ENCODE measurements at places on chromosomes 16 and 17. TPM values are rescaled to one million over a fixed set of nuclear protein-coding genes. Genes with fewer than 3 reads are reported as not detected.

- DNase-seq, result no peak
Measured at GRCh38 chr16:55052741-55053415, 122.2 kb downstream of the IRX5 start.

DNA sequence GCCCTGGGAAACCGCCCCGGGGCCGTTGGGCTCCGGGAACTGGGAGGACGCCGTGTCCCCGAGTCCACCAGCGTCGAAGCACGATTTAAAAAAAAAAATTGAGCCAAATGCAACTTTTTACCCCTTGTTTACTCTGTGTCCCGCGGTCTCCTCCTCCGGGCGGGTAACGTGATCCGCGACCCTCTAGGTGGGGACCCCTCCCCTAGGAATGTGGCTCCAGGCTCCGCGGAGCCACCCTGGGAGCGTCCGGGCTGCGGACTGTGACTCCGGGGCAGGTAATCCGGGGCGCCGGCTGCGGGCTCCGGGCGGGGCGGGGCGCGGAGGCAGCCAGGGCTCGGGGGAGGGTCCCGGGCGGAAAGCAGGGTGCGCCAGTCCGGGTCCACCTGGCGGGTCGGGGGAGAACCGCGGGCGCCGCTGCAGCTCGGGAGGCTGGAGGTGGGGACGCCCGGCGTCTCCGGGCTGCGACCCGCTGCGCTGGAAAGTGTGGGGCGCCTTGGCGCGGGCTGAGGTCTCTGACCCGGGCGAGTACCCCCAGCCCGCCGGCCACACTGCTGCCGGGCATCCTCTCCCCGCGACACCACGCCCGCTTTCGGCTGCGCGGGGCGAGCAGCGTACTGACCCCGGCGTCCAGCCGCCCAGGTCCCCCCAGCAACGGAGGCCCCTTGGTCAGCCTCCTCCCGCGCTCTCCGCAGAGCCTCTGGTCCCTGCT is 852 bp upstream of the HELZ start:
- no peak for DNase-seq

DNA sequence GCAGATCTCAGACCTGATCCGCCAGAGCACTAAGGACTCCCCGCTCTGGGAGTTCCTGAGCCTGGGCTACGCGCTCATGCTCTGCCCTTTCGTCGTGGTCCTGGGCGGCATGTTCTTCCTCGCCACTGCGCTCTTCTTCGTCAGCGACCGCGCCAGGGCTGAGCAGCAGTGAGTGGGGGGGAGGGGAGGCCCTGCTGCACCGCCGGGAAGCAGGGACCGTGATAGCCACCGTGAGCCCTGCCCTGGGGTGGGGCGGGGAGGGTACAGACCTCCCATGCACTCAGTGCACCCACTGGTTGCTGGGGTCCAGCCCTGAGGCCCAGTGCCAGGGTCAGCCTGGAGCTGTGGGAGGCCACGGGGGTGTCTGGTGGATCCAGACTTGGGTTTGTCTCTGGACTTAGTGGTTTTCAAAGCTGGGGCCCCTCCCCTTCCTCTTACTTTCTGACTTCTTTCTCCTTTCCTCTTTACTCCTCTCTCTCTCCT is 18.9 kb downstream of the MYBBP1A start:
- DNase-seq, result no peak

DNA sequence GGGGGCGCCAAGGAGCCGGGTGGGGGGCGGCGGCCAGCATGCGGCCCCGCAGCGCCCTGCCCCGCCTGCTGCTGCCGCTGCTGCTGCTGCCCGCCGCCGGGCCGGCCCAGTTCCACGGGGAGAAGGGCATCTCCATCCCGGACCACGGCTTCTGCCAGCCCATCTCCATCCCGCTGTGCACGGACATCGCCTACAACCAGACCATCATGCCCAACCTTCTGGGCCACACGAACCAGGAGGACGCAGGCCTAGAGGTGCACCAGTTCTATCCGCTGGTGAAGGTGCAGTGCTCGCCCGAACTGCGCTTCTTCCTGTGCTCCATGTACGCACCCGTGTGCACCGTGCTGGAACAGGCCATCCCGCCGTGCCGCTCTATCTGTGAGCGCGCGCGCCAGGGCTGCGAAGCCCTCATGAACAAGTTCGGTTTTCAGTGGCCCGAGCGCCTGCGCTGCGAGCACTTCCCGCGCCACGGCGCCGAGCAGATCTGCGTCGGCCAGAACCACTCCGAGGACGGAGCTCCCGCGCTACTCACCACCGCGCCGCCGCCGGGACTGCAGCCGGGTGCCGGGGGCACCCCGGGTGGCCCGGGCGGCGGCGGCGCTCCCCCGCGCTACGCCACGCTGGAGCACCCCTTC is 484 bp downstream of the FZD2 start:
- no peak for DNase-seq

GRCh38 chr17:27951872-27952271 is 58.7 kb upstream of the LYRM9 start:
- no peak for DNase-seq

- no peak for DNase-seq
Measured at GRCh38 chr17:79082311-79083190, 7.9 kb downstream of the ENGASE start.

DNA sequence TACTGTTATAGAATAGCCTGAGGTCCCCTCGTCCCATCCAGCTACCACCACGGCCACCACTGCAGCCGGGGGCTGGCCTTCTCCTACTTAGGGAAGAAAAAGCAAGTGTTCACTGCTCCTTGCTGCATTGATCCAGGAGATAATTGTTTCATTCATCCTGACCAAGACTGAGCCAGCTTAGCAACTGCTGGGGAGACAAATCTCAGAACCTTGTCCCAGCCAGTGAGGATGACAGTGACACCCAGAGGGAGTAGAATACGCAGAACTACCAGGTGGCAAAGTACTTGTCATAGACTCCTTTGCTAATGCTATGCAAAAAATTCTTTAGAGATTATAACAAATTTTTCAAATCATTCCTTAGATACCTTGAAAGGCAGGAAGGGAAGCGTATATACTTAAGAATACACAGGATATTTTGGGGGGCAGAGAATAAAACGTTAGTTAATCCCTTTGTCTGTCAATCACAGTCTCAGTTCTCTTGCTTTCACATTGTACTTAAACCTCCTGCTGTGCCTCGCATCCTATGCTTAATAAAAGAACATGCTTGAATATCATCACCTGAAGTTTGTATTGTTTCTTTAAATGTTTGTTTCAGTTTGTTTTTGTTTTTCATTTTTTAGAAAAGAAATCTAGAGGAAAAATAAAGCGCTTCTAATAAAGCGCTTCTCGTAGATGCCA is 388.3 kb downstream of the MAF start:
- DNase-seq, result no peak

The PRKCB gene
- total RNA-seq, result 3.2 TPM

Data from skin of body (tissue), 3 donors.